GM12878 (cell line): ENCODE measurements at places on chromosomes 6 and 20.

DNA sequence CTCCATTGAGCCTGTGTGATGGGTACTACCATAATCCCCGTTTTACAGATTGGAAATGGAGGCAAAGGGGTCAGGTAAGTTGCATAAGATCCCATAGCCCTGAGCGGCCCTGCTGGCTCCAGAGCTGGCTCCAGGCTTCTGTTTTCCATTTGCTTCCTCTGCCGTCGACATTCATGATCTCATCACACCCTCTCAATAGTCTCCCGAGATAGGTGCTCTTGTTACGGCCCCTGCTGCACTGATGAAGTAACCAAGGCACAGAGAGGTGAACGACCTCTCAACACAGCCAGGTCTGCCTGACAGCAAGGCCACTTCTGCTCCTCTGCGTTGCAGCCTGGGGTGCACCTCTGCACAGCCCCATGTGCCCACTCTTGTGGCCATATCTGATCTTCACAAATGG, 16.9 kb downstream of the CDH22 start:
- DNase-seq = no peak

DNA sequence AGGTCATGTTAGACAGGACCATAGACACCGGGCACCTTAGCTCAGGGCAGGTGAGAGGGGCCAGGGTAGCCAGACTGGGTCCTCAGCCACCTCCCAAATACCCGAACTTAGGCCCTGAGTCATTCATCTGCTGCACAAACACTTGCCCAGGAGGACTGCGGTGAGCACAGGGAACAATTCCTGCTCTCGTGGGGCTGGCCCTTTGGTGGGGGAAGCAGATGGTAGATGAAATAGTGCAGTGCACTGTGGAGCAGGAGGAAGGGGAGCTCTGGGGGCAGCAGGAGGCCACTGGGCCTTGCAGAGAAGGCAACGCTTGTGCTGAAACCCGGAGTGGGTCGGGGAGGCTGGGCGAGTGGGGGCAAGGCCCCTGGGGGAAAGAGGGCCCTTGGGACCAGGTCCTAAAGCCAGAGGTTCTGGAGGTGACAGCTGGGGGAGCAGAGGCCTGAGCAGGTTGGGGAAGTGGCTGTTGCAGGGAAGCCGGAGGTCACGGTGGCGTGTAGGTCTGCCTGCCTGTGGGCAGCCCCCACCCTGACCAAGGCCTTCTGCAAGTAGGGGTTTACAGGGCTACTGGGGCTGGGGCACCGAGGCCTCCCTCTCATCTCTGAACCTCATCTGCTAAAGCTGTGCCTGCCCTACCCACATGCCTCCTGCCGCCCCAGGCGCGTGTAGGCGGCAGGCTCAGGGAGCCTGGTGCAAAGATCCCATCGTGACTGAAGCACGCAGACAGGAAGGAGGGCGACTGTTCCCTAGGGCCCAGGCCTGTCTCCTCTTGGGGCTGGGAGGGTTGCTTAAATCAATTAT, 4.7 kb upstream of the NPBWR2 start:
- DNase-seq = no peak

DNA sequence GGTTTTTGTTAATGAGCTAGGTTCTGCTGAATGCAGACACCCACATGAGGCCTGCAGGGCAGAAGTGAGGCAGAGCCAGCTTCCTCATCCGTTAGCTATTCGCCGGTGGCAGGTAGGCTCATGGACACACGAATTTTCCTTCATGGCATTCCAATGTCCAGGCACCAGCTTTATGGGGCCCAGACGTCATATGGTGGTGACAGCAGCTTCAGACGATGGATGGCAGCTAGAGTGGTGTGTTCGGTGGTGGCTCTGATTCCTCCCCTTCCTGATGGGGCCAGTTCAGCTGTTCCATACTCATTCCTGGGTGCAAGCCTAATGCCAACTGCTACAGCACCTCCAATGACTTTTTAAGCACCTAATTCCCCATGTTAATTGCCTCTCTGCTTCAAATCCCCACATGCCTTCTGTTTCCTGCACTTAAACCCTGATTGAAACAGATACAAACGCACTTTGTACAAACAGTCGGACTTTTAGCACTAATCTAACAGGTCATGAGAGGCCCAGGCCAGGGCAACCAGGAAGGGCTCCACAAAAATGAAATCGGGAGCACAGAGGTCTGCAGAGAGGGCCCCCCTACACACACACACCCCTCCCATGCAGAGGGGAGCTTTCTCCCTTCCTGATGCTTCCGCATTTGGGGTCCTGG, 35.7 kb upstream of the MLN start:
- no peak for DNase-seq

DNA sequence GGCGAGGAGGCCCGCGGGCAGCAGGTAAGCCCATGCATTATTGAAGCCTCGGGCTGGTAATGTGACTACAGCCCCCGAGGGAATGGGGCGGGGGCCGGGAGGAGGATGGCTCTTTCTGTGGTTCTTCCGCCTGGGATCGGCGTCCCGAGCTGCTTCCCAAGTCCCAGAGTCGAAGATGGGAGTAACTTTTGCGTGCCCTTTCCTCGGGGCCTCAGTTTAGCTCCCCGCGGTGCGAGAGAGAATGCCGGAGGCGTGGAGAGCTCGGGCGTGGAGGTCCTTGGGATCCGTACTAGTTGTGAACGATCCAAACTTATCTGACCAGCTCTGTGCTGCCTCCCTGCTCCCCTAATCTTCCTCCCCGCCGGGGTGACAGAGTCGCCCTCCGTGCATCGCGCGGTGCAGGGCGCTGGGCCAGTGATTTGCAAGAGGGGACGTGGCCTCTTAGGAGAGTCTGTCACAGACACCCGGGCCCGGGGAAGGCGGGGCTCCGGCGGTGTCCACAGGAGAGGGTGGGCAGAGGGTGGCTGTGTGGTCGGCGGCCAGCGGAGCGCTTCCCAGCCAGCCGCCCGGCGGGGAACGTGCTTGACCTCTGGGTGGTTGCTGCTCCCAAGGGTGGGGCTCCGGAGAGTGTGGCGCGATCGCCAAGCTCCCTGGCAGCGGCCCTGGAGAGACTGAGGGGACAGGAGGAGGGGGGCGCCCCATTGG, 815 bp downstream of the UTRN start:
- DNase-seq = no peak

GRCh38 chr6:18513253-18513798, 126.2 kb downstream of the RNF144B start:
- DNase-seq = no peak

DNA sequence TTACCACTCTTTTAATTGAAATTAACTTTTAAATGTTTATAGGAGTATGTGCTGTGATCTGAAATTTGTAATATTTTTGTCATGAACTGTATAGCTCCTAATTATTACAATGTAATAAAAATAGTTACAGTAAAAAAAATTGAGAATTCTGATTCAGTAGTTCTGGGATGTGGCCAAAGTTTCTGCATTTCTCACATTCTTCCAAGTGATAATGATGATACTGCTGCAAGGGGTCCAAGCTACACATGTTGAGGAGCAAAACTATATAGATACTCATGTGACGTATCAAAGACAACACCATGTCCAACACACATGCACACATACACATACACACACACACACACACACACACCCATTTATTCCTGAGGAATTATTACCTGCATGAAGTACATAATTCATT, 71.0 kb upstream of the FAM83B start:
- DNase-seq = no peak
